ENCODE measurements at places on chromosomes 2 and 18. TPM values are rescaled to one million over a fixed set of nuclear protein-coding genes. Genes with fewer than 3 reads are reported as not detected.

The NR4A2 gene
- total RNA-seq: 4.4 TPM

The BMP10 gene
- not detected for total RNA-seq

The RAB17 gene
- total RNA-seq: 54.8 TPM

GRCh38 chr2:146681991-146682390 is 1162.8 kb upstream of the ACVR2A start:
- no peaks in the 10 kb centered on the region for H3K27me3 ChIP-seq
- H3K4me3 ChIP-seq: no peak overlapping the region
- no peaks in the 10 kb centered on the region for H3K36me3 ChIP-seq
- H3K4me1 ChIP-seq: no peaks in the 10 kb centered on the region
- H3K27ac ChIP-seq: no peak overlapping the region

GRCh38 chr2:177992992-177993391 is 79.6 kb downstream of the PDE11A start:
- H3K4me1 ChIP-seq: no peaks in the 10 kb centered on the region
- DNase-seq: no peak
- H3K4me3 ChIP-seq: no peak overlapping the region
- H3K27ac ChIP-seq: no peak overlapping the region
- no peaks in the 10 kb centered on the region for H3K36me3 ChIP-seq

DNA sequence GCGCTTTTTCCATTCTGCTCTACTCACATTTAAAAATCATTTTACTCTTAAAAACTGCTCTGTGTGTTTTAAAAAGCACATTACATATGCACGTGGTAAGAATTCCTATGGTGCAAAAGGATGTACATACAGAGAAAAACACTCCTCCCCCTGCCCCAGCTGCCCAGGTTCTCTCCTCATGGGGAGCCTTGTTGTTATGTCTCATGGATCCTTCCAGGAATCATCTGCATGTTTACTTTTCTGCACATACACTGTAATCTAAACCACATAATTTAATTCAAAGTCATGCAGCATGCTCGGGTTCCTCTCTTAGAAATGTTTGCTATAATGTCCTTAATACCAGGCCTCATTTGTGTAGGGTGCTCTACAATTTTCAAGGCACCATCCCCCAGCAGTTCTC is 243.3 kb downstream of the LOXHD1 start:
- H3K4me3 ChIP-seq: no peak overlapping the region
- H3K4me1 ChIP-seq: peaks cover 3% of the 10 kb centered on the region
- no peaks in the 10 kb centered on the region for H3K27me3 ChIP-seq
- DNase-seq: no peak
- no peaks in the 10 kb centered on the region for H3K36me3 ChIP-seq

Data from transverse colon (tissue), 4 donors.